ENCODE measurements at places on chromosomes 6 and 20. TPM values are rescaled to one million over a fixed set of nuclear protein-coding genes. Genes with fewer than 3 reads are reported as not detected.

BHLHE23 gene
- not detected for total RNA-seq

ARFGEF3 gene
- total RNA-seq = 3.8 TPM

VNN1 gene
- total RNA-seq = not detected

GRCh38 chr6:138497286-138497685, 2.0 kb downstream of the NHSL1 start:
- DNase-seq = no peak

EFCAB8 gene
- 0.42 TPM for total RNA-seq

TNNC2 gene
- total RNA-seq = not detected

DNA sequence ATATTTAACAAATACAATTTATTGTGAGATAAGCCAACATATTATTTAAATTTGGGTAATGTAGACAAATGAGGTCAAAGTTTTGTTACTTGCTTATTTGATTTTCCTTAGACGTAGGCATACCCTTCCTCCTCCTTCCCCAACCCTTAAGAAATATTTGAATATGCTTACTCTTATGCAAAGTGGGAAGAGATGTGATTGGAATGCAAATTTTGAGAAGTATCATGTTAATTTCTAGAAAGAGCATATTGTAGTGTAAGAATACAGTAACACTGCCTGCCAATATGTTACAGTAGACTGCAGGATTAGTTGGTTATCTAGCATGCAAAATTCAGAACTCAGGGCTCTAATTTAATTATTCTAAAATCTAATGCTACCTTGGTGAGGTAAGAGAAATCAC, 32.9 kb downstream of the CRISP1 start:
- DNase-seq = no peak

- DNase-seq = no peak
Measured at GRCh38 chr20:58749098-58749769, 56.6 kb downstream of the NPEPL1 start.

GRCh38 chr6:111354758-111355555, 128.1 kb downstream of the REV3L start:
- no peak for DNase-seq

DNA sequence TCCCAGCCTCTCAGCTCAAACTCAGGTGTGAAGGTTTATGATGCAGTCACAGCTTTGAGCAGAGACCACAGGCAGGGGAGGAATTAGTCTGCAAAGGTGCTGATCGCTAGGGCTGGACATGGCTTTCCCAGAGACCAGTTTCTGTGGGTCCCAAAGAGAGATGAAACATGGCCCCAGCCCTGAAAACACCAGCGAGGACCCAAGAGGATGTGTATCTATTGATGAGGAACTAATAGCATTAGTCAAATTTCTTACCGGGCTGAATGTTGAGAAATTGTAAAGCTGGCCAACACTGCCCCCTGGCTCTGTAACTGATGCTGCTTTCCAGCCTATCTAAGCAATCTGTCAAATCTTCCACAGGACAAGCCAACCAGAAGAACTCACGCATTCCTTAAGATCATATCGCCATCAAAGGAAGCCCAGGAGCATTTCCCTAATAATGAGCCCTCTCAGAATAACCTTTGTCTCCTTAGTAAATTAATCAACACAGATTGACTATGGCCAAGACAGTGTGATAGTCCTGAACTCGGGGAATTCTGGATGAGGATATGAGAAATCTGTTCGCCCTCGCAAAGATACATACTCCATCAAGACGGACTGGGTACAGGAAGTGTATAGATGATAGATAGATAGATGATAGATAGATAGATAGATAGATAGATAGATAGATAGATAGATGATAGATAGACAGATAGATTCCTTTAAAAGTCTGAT, 7.8 kb upstream of the ACSS1 start:
- peak; percentile 31 for DNase-seq

DNA sequence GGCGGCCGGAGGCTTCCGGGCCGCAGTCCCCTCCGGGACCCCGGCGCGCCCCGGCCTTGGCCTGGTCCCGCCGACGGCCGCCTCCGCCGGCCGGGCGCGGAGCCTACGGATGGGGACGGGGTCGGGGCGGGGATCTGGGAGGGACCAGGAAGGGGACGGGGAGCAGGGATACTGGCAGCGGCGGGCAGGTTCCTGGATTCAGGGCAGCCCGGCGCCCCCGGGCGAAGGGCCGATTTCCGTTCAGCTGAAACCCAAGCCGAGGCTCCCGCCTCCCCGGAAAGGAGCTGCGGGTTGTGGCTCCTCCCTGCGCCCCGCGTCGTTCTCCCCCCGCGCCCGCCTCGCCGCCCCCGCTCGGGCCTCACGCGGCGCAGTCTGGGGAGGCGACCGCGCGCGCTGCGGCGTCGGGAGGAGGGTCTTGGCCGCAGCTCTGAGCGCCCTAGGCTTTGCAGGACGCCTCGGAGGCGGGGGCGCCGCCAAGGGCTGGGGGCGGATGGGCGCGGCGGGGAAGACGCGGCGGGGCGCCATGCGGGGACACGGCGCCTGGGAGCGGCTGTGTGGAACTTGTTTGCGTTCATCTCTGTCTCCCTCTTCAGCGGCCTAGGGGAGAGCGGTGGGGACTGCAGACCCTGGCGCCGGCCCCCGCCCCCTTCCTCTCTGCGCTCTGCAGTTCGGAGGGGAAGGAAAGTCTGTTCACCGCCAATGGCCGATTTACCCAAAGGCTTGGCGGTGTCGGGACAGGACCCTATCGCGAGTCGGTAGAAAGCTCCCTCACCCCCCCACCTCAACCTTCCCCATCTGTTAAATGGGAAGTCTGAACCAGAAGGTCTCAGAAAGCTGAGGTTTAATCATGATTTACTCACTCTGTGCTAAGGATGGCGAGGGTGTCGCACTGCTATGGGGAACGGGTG, 22.7 kb upstream of the TMEM181 start:
- DNase-seq = peak; percentile 13

DNA sequence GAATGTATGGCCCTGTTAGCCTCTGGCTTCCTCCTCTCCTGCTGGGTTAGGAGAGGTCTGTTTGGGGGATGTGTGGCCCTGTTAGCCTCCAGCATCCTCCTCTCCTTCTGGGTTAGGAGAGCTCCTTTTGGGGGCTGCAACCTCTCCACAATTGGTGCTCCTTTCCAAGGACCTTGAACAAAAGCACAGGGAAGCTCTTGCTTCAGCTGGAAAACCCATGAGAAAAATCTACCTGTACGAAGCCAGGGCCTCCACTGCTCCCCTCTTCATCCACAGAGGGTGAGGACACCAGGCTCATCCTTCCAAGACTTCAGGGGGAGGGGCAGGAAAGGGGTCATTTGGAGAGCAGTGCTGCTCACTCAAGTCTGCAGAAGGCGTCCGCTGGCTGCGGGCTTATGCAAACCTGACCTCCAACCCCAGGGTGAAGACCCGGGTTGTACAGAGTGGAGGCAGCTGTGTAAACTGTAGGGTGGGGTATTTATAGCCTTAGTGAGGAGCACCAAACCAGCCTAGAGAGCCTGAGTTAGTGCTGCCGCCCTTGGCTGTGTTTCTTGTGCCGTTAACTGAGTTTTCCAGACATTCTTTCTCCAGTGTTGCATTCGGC, 62.1 kb downstream of the SLC24A3 start:
- no peak for DNase-seq

DYNLT2 gene
- 1.5 TPM for total RNA-seq

DNA sequence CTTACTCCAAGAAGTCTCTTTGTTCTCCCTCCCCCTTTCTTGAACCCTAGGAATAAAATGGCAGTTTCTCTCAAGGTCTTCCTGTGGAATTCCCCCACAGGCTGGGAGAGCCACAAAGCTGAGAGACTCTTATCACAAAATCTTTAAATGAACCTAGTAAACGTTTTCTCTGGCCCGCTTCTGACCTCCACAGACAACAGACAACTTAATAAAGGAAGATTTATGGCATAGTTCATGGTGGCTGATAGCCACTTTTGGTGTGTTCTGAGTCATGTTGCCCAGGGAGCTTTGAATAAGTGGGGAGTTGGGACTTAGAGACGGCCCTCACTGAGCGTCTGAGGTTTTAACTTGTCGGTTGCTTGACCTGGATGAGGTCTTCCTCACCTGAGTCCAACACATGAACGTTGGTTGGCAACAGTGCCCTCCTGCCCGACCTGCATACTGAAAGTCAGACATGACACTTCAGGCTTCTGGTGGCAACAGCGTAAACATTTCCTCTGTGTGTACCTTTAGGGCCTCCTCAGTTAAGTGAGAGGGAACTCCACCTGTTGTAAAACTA, 124.1 kb downstream of the FOXO3 start:
- no peak for DNase-seq
